ENCODE measurements at places on chromosomes 3 and 15. TPM values are rescaled to one million over a fixed set of nuclear protein-coding genes. Genes with fewer than 3 reads are reported as not detected.

GRCh38 chr3:191329654-191330529, at the start of gene UTS2B:
TSS of gene UTS2B (minus strand) at chr3:191330526. CDS start at chr3:191282189, 48,337 bp downstream.
- DNase-seq, result peak; percentile 43

- no peak for DNase-seq
These were observed 513.9 kb downstream of the NLGN1 start for GRCh38 chr3:173911446-173911845.

DNA sequence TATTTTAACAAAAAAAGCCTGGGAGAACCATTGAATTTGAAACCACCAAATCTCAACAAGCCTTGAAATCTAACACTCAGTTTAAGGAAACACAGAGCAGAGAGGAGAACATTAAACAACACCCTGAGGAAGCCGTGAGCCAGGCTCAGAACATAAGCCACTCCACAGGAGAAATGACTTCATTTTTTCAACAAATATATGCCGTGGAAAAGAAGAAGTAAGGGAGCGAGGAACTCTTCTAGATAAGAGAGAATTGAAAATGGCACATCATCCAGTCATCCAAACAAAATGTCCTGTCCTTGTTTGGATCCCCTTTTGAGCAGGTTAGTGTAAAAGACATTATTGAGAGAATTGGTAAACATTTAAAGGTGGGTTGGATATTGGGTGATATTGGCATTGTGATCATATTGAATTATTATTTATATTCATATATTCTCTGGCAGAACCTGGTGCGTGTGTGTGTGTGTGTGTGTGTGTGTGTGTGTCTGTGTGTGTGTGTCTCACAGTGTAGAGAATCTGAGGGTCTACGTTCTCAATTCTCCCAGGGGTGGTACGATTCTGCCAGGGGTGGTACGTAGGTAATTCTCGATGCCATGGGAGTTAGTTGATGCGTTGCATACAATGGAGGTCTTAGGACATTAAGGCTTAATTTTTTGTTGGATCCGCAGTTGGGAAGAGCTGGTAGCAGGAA, 94.4 kb downstream of the ST6GAL1 start:
- DNase-seq, result no peak

DNA sequence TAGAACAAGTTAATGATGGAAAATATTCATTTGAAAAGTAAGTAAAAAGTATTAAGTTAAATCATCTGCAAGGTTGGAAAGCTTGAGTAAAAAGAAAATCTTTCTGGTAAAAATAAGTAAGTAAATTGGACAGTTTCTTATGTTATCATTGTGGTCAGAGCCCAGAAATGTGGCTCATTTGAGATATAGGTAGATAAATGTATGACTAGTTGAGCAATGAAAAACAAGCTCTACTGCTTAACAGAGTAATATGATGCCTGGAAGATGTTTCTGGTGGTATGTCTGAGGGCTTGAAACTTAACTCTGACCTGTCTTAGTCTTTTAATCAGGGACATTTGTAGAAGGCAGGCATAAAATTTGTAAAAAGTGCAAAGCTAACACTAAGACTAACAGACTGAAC, 444.0 kb downstream of the MFSD1 start:
- DNase-seq, result no peak

GRCh38 chr3:140627756-140628155, 50.1 kb upstream of the TRIM42 start:
- DNase-seq, result no peak

GRCh38 chr15:73637527-73637926, 4.3 kb upstream of the NPTN start:
- DNase-seq, result no peak

GRCh38 chr15:68414206-68414555, 17.8 kb downstream of the ITGA11 start:
- no peak for DNase-seq

GRCh38 chr3:100033903-100034471, 80.3 kb downstream of the FILIP1L start:
- no peak for DNase-seq

DNA sequence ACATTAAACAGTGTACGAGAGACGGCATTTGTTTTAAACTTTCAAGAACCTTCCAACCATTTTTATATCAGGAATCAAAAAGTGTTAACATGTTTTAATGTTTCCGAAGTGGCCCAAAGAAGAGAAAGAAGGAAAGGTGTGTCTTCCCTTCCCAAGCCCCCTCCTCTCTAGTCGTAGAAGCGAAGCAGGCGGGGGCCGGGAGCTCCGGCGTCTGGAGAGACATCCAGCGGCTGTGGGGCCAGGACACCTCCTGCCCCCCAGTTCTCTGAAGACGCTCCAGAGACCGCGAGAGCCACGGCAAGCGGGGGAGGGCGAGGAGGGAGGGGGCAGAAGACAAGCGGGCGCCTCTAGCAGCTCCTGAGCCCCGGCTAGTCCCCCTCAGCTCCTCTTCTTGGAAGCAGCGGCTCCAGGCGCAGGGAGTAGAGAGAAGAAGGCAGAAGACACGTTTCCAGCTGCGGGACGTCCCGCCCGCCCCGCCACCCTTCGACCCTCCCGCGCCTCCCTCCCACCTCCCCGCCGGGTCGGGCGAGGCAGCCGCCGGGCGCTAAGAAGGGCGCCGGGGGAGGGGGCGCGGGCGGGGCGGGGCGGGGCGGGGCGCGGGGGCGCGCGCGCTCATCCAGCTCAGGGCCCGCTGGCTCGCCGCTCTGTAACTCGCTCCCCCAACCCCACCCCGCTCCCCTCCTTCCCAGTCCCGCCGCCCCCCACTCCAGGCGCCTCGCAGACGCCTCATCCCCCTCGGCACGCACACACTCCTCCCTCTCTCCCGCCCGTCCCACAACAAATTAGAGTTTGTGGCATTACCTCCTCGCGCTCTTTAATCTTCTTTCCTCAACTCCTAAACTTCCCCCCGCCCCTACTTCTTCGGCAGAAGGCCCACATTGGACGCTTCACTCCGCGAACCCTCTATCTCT, at the start of gene ZBTB20:
Gene ZBTB20, minus strand, starts transcription at position 871 of the 911 bp plus-strand sequence.
- peak; percentile 50 for DNase-seq

GRCh38 chr3:52704611-52705437, 767 bp downstream of the GLT8D1 start:
- DNase-seq, result no peak

DNA sequence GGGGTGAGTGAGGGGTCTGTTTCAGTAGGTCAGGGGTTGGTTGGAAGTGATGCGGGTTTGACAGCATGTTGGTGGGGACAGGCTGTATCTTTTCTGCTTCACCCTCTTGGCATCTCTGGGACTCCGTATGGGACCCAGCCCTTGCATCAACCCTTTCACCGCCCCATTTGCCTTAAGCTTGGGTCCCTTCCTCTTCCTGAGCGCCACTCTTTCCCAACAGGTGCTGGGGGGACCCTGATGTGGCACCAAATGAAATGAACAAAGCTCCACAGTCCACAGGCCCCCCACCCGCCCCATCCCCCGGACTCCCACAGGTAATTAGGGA, 1.1 kb downstream of the EIF4G1 start:
- no peak for DNase-seq

DNA sequence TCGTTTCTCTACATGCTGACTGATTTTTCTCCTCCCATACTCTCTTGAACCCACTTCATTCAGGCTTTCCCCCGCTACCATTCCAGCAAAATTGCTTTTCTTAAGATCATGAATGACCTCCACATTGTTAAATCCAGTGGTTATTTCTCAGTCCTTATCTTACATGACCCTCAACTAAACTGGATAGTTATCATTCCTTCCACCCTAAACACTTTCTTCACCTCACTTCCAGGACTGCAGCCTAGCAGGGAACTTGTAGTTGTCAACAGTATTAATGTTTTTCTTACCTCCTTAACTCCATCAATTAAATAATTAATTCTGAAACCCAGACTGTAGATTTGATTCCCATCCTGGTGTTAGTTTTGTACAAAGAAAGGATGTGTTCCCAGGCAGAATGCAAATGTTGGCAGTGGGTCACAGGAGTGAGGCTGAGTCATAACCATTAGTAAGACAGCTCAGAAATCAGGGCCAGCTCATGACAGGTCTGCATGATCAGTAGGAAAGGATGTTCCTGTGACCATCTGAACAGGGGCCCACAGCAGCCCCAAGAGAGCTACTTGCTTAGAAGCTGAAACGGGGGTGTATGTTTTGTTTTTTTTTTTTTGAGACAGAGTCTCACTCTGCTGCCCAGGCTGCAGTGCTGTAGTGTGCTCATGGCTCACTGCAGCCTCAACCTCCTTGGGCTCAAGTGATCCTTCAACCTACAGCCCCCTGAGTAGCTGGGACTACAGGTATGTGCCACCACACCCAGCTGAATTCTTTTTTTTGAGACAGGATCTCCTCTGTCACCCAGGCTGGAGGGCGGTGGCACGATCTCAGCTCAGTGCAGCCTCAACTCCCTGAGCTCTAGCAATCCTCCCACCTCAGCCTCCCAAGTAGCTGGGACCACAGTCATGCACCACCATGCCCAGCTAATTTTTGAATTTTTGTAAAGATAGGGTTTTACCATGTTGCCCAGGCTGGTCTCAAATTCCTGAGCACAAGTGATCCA, 9.1 kb downstream of the BCL2L10 start:
- no peak for DNase-seq

- DNase-seq, result no peak
These were observed 138.4 kb downstream of the IGF1R start for GRCh38 chr15:98786717-98787116.

GRCh38 chr3:43791246-43791645, 100.5 kb downstream of the ABHD5 start:
- DNase-seq, result no peak

GRCh38 chr3:115930168-115930567, 306.9 kb downstream of the GAP43 start:
- no peak for DNase-seq

- DNase-seq, result no peak
These were observed 73.5 kb upstream of the XCR1 start for GRCh38 chr3:46100812-46101211.

GRCh38 chr3:146200461-146201220, 39.7 kb upstream of the PLOD2 start:
- no peak for DNase-seq

DNA sequence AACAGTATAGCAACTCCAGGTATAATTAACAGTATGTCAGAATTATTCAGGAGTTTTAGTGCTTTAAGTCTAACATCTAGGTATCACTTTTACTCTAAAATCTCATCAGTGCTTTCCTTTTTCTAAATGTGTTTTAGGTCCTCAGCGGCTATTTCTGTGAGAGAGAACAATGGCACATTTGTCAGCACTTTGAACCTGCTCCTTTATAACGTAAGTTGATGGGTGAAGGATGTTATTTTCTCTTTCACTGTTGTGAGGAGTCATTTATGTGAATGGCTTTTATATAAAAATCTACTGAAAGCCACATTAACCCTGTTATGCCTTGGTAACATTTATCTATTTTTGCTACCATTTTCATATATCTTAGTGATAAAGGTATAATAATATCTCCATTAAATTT, 22.8 kb downstream of the ZPLD1 start:
- DNase-seq, result no peak

GRCh38 chr3:42088803-42089530, 2.2 kb upstream of the TRAK1 start:
- DNase-seq, result no peak

- no peak for DNase-seq
These were observed 246.2 kb downstream of the LSAMP start for GRCh38 chr3:116199063-116199462.

DNA sequence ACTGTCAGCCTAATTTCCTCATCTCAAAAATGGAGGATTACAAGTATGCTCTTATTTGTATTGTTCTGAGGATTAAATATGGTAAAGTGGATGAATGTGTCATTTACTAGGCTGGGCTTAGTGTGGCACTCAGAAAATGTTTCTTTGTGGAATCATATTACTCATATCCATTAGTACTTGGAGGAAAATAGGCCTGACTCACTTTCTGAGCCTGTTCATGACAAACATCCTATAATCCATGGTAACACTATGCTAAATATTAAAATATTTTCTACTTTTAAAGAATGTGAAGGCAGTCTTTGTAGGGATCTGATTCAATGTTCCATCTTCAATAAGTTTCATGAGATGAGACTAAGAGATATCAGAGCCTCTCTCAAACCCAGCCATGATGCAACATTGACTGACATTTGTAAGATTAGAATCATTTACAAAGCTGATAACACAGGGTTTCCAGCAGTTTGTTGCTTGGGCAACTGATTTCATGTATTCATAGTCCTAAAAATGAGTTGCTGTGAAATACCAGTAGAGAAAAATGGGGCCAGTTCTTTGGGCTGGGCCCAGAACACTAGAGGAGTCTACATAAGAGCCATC, 1048.5 kb downstream of the NTRK3 start:
- no peak for DNase-seq

DNA sequence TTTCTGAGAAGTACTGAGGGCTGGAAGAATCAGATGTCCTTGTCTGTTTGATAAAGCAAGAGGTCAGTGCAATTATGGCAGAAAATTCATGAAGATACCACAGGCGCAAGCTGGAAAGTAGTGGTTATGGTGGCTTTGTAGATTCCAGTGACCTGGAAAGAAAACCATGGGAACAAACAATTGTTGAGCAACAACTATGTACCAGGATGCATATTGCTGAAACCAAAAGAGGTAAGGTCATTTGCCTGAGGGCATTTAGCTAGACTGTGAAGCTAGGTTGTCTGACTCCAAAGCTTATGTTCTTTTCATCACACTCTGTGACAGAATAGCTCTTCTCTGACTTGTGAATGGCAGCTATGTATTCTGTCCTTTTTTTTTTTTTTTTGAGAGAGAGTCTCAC, 74.0 kb downstream of the B3GALNT1 start:
- no peak for DNase-seq

- DNase-seq, result no peak
These were observed 345.6 kb downstream of the FEZF2 start for GRCh38 chr3:62027796-62028195.

DNA sequence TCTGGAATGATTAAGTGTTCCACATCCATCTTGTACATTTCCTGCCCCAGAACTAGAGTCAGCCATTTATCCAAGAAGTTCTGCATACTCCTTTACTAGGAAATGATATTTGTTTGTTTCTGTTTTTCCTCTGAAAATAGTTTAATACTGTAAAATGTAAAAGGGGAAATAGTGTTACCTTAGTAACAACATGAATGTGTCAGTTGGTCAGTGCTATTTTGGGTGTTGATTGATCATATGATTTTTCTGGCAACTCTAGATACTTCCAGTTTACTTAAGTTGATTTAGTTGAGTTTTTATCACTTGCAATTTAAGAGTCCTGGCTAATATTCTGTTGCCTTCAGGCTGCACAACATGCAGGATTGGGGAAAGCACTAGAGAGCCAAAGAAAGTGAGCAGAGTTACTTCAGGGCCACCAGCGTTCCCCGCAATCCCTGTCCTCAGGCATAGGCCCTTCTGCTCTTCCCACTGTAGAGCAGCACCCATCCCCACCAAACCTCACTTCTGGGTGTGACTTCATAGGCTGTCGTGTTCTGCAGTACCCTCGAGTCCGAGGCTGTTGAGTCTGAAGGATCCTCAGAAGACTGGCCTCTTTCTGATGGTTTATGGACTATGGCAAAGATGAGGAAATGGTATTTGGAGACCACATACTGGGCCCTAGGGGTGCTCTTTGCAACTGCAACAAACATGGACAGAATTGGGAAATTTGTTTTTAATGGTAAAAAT, 69.0 kb downstream of the CHD2 start:
- DNase-seq, result no peak

GRCh38 chr3:33211444-33211843, 7.2 kb downstream of the SUSD5 start:
- DNase-seq, result no peak

Gene PIF1
- total RNA-seq, result 0.41 TPM

Gene MUSTN1
- total RNA-seq, result 32.7 TPM

Gene RARB
- 15.6 TPM for total RNA-seq

Gene ROBO2
- total RNA-seq, result 0.19 TPM

Gene CCNB2
- 0.55 TPM for total RNA-seq

Gene PIK3R4
- total RNA-seq, result 13.8 TPM

Gene CLDN18
- not detected for total RNA-seq
